ENCODE measurements at places on chromosomes 2 and 18. TPM values are rescaled to one million over a fixed set of nuclear protein-coding genes. Genes with fewer than 3 reads are reported as not detected.

The PSD4 gene
- 124 TPM for total RNA-seq

The MYL12B gene
- 168 TPM for total RNA-seq

The EML6 gene
- 0.59 TPM for total RNA-seq

The PDCD1 gene
- total RNA-seq, result 12.3 TPM

The LRP1B gene
- total RNA-seq, result not detected

The ALK gene
- total RNA-seq, result not detected

The COLEC11 gene
- total RNA-seq, result not detected

The SERPINB10 gene
- not detected for total RNA-seq

The LYPD6 gene
- not detected for total RNA-seq

The LRRC30 gene
- not detected for total RNA-seq

The PAPOLG gene
- total RNA-seq, result 23.0 TPM

The QPCT gene
- not detected for total RNA-seq

GRCh38 chr18:47528343-47528742, 276.9 kb upstream of the SKOR2 start:
- no peaks in the 10 kb centered on the region for H3K4me1 ChIP-seq
- no peaks in the 10 kb centered on the region for H3K36me3 ChIP-seq
- no peak overlapping the region for H3K4me3 ChIP-seq

DNA sequence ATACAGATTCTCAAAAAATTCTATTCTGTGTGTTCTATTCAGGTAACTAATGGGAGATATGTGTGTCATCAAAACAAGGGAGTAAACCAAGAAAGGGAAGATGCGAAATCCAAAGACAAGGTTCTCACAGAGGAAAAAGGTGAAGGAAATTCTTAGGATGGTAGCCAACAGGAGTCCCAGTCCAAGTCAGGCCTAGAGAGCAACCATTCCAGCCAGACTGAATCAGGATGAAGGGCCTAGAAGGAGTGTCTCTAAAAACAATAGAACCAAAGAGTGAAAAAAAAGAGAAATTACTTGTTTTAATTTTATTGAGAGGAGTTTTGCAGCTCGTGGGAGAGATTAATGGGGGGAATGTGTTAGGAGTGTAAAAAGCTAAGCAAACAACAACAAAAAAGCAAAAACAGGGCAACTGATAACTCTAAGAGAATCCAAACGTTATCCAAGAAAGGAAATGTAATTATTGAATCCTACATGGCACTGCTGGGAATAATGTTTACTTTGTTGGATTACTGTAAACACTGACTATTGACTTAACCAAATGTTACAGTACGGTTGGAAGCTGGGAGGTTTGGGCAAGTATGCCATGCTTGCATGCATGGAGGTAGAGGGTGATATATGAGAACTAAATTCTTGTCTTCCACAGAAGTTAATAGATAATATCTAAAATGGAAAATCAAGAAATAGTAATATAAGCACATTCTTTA, 12.3 kb downstream of the MAP3K20 start:
- H3K36me3 ChIP-seq, result no peaks in the 10 kb centered on the region
- no peaks in the 10 kb centered on the region for H3K4me1 ChIP-seq
- H3K27me3 ChIP-seq, result no peaks in the 10 kb centered on the region
- no peak overlapping the region for H3K4me3 ChIP-seq

GRCh38 chr2:225073198-225073597, 30.9 kb upstream of the DOCK10 start:
- no peak for DNase-seq
- H3K36me3 ChIP-seq, result no peaks in the 10 kb centered on the region
- H3K4me1 ChIP-seq, result no peaks in the 10 kb centered on the region
- no peak overlapping the region for H3K4me3 ChIP-seq

- no peaks in the 10 kb centered on the region for H3K4me1 ChIP-seq
- no peaks in the 10 kb centered on the region for H3K27me3 ChIP-seq
- no peak overlapping the region for H3K4me3 ChIP-seq
- H3K36me3 ChIP-seq, result no peaks in the 10 kb centered on the region
- DNase-seq, result no peak
Measured at GRCh38 chr18:65753520-65753919, 2.7 kb downstream of the CDH7 start.

GRCh38 chr18:35861367-35862118, 110.9 kb upstream of the RMP24 start:
- no peaks in the 10 kb centered on the region for H3K27me3 ChIP-seq
- no peaks in the 10 kb centered on the region for H3K4me1 ChIP-seq
- no peak for DNase-seq
- no peak overlapping the region for H3K27ac ChIP-seq
- H3K36me3 ChIP-seq, result no peaks in the 10 kb centered on the region

- H3K4me3 ChIP-seq, result no peak overlapping the region
- DNase-seq, result no peak
- H3K36me3 ChIP-seq, result peaks cover 59% of the 10 kb centered on the region
- no peaks in the 10 kb centered on the region for H3K27me3 ChIP-seq
- H3K4me1 ChIP-seq, result no peaks in the 10 kb centered on the region
Measured at GRCh38 chr2:159859583-159859982, 61.6 kb upstream of the CD302 start.

GRCh38 chr2:191857259-191857805, 10.4 kb upstream of the CAVIN2 start:
- no peak overlapping the region for H3K4me3 ChIP-seq
- DNase-seq, result no peak
- H3K27me3 ChIP-seq, result peaks cover 2% of the 10 kb centered on the region
- no peak overlapping the region for H3K27ac ChIP-seq
- no peaks in the 10 kb centered on the region for H3K4me1 ChIP-seq

GRCh38 chr18:63131959-63132818, 187.4 kb downstream of the BCL2 start:
- no peak for DNase-seq

DNA sequence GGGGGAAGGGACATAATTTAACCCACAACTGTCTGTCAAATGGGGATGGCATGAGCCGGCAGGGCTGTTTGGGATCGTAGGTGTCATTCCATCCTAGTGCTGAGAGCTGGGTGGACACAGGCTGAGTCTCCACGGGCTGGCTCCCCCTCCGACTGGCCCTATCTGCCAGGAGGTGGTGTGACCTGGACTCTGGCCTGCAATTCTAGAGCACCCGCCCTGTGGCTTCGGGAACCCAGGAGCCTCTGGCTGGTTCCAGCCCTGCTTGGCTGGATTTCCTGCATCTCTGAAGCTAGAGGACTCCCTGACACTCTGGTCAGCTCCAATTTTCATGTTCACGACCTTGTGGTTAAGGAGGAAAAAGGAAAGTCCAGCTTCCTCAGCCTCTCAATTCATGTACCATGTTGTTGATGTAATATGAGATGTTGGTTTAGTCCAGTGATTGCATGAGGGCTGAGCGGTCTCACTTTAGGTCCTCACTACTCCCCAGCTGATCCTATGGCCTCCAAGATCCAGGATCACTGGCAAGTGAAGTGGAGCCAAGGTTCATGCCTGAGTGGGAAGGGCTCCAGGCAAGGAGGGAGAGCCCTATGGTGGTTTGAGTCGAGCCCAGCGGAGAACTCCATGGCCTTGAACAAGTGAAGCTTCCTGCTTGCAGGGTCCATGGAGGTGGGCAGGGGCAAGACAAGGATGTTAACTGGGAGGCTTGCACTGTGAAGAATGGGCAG, 169.1 kb downstream of the NDUFA10 start:
- H3K27ac ChIP-seq, result no peak overlapping the region
- H3K27me3 ChIP-seq, result peaks cover 4% of the 10 kb centered on the region
- no peak overlapping the region for H3K4me3 ChIP-seq
- no peaks in the 10 kb centered on the region for H3K36me3 ChIP-seq
- DNase-seq, result no peak

GRCh38 chr2:49296107-49296867, 142.0 kb upstream of the FSHR start:
- no peaks in the 10 kb centered on the region for H3K4me1 ChIP-seq
- no peak overlapping the region for H3K4me3 ChIP-seq
- H3K27ac ChIP-seq, result no peak overlapping the region
- no peaks in the 10 kb centered on the region for H3K36me3 ChIP-seq
- DNase-seq, result no peak

DNA sequence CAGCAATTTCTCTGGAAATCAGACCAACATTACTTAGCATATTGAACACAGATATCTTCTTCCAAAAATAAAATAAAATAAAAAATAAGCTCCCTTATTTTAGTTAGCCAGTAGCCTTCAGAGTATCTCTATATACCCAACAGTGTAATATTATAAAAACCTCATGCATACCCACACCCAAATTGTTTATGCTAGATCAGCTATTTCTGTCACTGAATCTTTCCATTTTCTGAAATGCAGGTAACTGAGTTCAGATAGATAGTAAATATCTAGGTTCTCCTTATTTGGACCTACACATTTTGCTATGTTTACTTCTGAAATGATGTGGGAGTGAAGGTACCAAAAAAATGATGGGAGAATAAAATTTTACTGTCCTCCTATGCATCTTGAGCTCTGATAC, 39.9 kb downstream of the TTC21B start:
- no peak overlapping the region for H3K27ac ChIP-seq
- peaks cover 42% of the 10 kb centered on the region for H3K36me3 ChIP-seq
- H3K4me1 ChIP-seq, result no peaks in the 10 kb centered on the region
- no peak overlapping the region for H3K4me3 ChIP-seq

GRCh38 chr2:160794926-160795325, 301.3 kb upstream of the RBMS1 start:
- no peaks in the 10 kb centered on the region for H3K4me1 ChIP-seq
- H3K4me3 ChIP-seq, result no peak overlapping the region
- DNase-seq, result no peak
- no peak overlapping the region for H3K27ac ChIP-seq

GRCh38 chr2:127721311-127721977, 20.1 kb downstream of the SFT2D3 start:
- peaks cover 64% of the 10 kb centered on the region for H3K36me3 ChIP-seq
- no peaks in the 10 kb centered on the region for H3K4me1 ChIP-seq
- H3K4me3 ChIP-seq, result no peak overlapping the region
- DNase-seq, result no peak
- no peak overlapping the region for H3K27ac ChIP-seq

DNA sequence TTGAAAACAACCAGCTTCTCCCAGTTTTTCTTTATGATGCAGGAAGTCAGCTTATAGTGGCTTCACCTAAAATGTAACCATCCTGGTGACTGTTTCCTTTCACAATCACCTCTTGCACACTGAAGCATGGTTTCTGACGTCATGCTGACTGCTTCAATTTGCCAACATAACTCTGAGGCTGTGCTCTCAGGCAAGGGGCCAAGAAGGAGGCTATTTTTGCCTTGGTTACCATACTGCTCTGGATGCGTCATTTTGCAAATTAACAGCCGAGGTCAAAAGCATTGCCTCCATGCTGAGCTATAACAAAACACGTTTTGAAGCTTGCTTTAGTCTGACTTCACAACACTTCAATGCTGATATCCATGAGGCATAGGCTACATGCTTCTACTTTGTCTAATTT, 397.8 kb downstream of the METTL4 start:
- no peaks in the 10 kb centered on the region for H3K36me3 ChIP-seq
- H3K4me3 ChIP-seq, result no peak overlapping the region
- DNase-seq, result no peak

DNA sequence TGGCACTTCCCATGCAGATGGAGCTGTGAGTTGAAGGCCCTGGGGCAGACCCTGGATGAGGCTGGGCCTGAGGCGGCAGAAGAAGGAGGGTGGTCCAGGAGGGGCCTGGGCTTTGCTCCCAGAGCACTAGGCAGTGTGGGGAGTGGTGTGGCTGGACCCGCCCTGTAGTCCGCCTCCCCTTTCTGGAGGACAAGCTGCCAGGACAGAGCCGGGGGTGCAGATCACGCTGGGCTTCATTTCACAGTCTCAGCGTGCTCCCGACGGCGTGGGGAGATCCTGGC, 49.8 kb downstream of the PTGR3 start:
- no peaks in the 10 kb centered on the region for H3K36me3 ChIP-seq
- H3K27ac ChIP-seq, result no peak overlapping the region
- no peak for DNase-seq
- H3K27me3 ChIP-seq, result no peaks in the 10 kb centered on the region
- H3K4me3 ChIP-seq, result no peak overlapping the region

DNA sequence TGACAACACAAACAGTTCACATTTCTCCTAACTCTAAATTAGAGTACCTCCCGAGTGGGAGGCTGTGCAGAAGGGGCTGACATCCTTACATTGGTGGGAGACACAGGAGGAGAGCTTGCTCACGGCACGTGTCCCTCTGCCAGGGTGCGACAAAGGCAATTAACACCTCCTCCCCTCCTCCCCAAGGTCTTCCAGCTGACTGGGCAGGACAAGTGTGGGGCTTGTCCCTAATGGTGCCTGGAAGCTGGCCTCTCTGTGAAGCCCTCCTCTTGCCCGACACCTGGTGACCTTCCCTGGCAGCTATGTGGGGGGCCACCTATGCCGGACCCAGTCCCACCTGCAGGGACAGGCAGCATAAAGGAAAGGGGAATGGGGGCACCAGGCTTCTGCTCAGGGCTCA, 57.0 kb downstream of the FAM168B start:
- no peak overlapping the region for H3K4me3 ChIP-seq
- DNase-seq, result no peak
- H3K27me3 ChIP-seq, result peaks cover 7% of the 10 kb centered on the region
- no peak overlapping the region for H3K27ac ChIP-seq
- peaks cover 18% of the 10 kb centered on the region for H3K4me1 ChIP-seq
- H3K36me3 ChIP-seq, result no peaks in the 10 kb centered on the region

- DNase-seq, result no peak
- no peak overlapping the region for H3K27ac ChIP-seq
- H3K4me3 ChIP-seq, result no peak overlapping the region
- H3K4me1 ChIP-seq, result peaks cover 16% of the 10 kb centered on the region
- H3K27me3 ChIP-seq, result no peaks in the 10 kb centered on the region
- peaks cover 5% of the 10 kb centered on the region for H3K36me3 ChIP-seq
Measured at GRCh38 chr18:54360406-54360805, 2.7 kb downstream of the C18orf54 start.

GRCh38 chr2:225140723-225141122, 98.5 kb upstream of the DOCK10 start:
- no peak overlapping the region for H3K27ac ChIP-seq
- H3K4me1 ChIP-seq, result no peaks in the 10 kb centered on the region
- H3K27me3 ChIP-seq, result peaks cover 3% of the 10 kb centered on the region

DNA sequence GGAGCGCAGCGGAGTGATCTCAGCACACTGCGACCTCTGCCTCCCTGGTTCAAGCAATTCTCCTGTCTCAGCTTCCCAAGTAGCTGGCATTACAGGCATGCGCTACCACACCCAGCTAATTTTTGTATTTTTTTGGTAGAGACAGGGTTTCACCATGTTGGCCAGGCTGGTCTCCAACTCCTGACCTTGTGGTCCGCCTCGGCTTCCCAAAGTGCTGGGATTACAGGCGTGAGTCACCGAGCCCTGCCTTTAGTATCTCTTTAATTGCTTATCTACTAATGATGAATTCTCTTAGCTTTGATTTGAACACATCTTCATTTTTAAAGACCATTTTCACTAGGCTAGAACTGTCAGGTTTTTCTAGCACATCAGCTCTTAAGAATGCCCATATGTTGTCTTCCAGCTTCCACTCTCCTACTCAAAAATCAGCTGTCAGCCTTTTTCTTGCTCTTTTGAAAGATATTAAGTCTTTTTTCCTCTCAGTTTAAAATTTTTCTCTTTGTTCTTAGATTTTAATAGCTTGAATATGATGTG, 16.1 kb upstream of the MFSD2B start:
- no peak overlapping the region for H3K27ac ChIP-seq
- no peak overlapping the region for H3K4me3 ChIP-seq
- no peaks in the 10 kb centered on the region for H3K4me1 ChIP-seq
- DNase-seq, result no peak
- no peaks in the 10 kb centered on the region for H3K36me3 ChIP-seq

- DNase-seq, result no peak
- H3K27me3 ChIP-seq, result no peaks in the 10 kb centered on the region
- no peak overlapping the region for H3K27ac ChIP-seq
- H3K4me1 ChIP-seq, result no peaks in the 10 kb centered on the region
- no peaks in the 10 kb centered on the region for H3K36me3 ChIP-seq
Measured at GRCh38 chr2:144248350-144249034, 271.4 kb downstream of the ZEB2 start.

GRCh38 chr2:62919041-62919440, 131.6 kb upstream of the OTX1 start:
- H3K27me3 ChIP-seq, result no peaks in the 10 kb centered on the region
- H3K36me3 ChIP-seq, result no peaks in the 10 kb centered on the region
- no peak for DNase-seq
- H3K27ac ChIP-seq, result no peak overlapping the region
- no peaks in the 10 kb centered on the region for H3K4me1 ChIP-seq
- H3K4me3 ChIP-seq, result no peak overlapping the region

Measured in CD4-positive, CD25-positive, alpha-beta regulatory T cell (primary cell).